ENCODE measurements at places on chromosomes 6 and 20.

- no peak for DNase-seq
These were observed 53.3 kb upstream of the PRL start for GRCh38 chr6:22350109-22350508.

DNA sequence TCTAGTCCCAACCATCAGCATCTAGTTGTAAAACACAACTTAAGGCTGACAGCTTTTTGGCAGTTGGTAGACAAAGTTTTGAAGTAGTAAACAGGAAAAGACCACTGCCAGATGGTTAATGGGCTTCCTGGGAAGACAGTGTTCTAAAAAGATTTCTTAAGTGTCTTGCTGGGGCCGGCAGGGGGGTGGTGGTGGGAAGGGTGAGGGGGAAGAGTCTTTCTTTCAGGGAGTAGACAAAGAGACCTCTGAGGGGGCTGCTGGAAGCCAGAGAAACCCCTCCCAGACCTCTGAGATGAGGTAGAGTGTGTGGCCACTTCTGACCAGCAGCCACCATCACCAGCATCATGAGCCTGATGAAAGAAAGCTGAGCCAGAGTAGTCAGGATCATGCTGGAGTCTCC, 784.9 kb downstream of the TENT5A start:
- no peak for DNase-seq

- no peak for DNase-seq
These were observed 45.1 kb downstream of the LHFPL5 start for GRCh38 chr6:35850208-35850607.

DNA sequence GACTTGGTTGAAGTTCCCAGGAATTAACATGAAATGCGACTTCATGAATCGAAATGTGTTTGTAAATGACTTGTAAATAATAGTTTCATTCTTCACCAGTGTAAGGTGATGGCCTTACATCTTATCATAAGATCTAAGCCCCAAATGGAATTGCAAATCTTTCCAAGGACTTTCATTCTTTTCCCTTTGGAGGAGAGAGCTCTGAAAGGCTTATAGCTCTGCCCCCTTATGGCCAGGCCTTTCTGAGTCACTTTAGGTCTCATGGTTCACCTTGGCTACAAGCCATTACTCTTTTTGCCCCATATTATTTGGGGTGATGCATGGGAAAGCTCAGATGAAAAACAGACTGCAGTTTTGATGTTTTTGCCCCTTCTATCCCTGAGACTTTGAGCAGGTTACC, 209.1 kb upstream of the BMP2 start:
- DNase-seq = no peak

- DNase-seq = no peak
These were observed 37.5 kb downstream of the AIG1 start for GRCh38 chr6:143098054-143098671.

GRCh38 chr6:13398069-13398381, 69.7 kb upstream of the TBC1D7 start:
- no peak for DNase-seq

DNA sequence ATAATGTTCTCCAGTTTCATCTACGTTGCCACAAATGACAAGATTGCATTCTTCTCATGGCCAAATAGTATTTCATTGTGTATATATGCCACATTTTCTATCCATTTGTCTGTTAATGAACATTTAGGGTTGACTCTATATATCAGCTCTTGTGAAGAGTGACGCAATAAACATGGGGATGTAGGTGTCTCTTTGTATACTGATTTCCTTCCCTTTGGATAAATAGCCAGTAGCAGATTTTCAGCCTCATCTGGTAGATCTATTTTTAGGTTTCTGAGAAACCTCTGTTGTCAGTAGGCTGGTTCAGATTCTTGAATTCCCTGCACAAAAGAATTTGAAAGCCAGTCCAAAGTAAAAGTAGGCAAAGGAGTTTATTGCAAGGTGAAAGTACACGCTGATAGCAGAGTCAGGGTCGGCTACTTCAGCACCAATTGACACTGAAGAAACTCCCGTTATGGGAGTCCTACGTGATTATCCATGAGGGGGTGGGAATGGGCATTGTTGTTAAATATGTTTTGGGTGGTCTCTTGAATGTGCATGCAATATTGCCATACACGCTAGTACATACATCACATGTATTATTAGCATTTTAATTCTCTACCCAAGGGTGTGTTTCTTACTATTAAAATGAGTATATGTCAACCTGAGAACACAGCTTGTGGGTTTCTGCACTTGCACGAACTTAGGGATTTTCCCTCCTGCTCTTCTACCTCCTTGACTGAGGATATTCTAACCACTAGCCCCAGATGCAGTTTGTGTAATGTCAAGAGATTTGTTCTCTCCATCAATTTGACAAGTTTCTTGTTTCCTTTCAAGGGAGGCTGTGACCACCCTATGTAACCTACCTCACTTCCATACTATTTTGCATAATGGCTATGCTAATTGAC, 14.4 kb upstream of the SLC17A2 start:
- no peak for DNase-seq

GRCh38 chr6:106574741-106575458, 54.4 kb downstream of the RTN4IP1 start:
- DNase-seq = peak; percentile 80

- peak; percentile 23 for DNase-seq
These were observed 619 bp downstream of the RREB1 start for GRCh38 chr6:7108196-7108963.

All from A172 (cell line).